ENCODE measurements at places on chromosomes 12 and 14. TPM values are rescaled to one million over a fixed set of nuclear protein-coding genes. Genes with fewer than 3 reads are reported as not detected.

The VRTN gene
- not detected for total RNA-seq

The METTL3 gene
- total RNA-seq: 96.6 TPM

The P2RX7 gene
- total RNA-seq: not detected

The FAM90A1 gene
- total RNA-seq: not detected

The HNF1A gene
- total RNA-seq: not detected

The KRT71 gene
- not detected for total RNA-seq

The GNB3 gene
- total RNA-seq: 1.6 TPM

The ANKS1B gene
- total RNA-seq: not detected
